ENCODE measurements at places on chromosomes 2 and 18.
A peak's percentile ranks its signal among the peaks of the same experiment; 100 is the strongest.

DNA sequence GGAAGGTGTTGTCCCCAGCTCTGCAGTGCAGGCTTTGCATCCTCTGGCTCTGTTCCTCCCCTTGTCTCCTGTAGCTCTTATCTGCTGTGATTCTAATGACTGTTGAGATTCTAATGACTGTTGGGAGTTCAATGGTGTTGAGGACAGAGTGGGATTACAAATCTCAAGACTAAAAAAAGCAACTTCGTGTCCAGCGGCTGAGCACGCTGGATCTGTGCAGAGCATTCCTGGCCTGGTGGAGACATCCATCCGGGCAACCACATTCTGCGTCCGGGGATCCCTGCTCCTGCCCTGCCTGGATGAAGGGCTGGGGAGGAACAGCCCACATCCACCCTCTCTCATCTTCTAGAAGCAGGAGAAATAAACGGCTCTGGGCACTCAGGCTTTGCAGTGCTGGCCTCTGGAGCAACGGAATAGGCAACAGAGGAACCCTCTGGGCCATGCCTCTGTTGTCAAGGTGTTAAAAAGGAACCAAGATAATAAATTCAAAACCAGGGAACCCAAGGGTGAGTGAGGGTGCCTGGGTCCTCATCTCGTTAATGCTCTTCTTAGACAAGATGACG, 106.7 kb upstream of the ASB18 start:
- no peak for DNase-seq

DNA sequence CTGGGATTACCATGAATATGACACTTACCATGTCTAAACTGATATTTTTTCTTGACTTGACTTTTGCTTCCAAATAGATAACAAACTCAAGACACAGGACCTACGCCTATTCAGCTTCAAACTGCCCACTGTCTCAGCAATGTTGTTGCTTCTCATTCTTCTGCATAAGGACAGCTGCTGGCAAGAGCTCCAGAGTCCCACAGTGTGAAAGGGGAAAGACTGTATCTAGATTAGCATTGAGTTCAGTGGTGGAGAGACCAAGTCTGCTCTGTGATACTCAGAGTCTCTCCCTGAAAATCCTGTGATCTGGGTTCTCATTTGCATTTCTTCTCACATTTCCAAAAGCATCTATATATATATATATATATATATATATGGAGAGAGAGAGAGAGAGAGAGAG, 247.9 kb upstream of the NT5C1B start:
- no peak for DNase-seq

DNA sequence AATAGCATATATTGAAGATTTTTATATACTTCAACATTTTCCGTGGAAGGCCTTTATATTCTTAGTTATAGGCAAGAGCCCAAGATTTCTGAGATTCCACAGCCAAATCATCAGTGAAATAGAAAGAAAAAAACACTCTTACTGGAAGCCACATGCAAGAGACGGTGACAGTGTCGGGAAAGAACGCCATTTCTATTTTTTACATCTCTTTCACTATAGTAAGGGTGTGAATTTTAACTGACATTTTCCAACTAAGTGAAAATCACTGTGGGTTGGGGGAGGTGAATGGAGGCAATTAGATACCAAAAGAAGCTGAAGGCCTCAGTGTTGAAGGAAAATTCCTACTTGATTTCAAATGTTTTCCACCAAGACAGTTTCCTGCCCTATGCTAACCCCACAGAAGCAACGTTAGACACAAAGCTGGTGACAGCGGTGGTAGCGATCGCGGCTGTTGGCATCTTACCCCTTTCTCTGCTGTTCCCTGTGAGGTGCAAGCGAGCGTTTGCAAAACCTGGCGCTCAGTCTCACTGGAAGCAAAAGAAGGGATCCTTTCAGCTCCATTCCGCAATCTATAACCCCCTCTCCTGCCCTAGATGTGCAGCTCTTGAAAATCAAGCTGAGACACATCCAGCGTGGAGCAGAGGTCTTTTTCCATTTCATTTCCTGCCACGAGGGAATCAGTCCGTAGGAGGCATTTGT, 20.0 kb downstream of the ID2 start:
- no peak for DNase-seq

DNA sequence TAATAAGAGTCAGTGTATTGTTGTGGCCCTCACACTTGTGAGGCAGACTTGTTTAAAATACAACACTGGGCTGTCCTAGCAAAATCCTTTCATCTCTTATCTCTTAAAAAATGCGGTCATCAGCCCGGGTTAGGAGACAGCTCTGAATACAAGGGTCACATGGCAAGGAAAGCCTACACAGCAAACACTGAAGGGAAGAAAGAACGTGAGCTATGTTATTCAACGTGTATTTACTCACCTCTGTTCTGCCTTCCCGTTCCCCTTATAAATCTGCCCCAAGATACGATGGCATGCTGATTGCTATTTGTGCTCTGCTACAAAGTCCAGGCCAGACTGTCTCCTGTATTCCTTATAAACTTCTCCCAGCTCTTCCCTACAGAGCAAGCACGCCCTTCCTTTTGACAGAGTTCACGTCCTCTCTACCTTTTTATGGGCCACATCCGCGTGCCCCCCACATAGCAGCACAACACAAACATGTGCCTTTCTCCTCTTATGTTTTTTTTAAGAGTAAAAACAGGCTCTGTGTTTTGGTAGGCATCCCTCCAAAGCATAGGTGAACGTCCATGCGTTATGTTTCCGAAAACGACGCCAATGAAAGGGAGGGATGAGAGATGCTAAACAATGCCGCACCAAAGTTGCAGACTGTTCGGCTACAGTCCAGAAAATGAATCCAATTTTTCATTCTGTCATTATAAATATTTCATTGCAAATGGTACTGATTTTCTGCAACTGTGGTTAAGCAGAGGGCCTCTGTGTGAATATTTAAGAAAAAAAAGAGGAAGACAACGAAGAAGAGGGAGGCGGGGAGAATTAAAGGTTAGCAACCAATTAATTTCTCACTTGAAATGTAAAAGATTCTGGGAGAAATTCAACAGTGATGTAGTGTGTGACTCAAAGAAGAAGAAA, 274.7 kb downstream of the ZNF521 start:
- DNase-seq: no peak

- no peak for DNase-seq
These were observed 184.3 kb downstream of the GULP1 start for GRCh38 chr2:188475945-188476344.

- no peak for DNase-seq
These were observed 31.9 kb upstream of the CWC22 start for GRCh38 chr2:180038997-180039396.

- no peak for DNase-seq
These were observed 396.5 kb upstream of the SALL3 start for GRCh38 chr18:78582898-78583738.

DNA sequence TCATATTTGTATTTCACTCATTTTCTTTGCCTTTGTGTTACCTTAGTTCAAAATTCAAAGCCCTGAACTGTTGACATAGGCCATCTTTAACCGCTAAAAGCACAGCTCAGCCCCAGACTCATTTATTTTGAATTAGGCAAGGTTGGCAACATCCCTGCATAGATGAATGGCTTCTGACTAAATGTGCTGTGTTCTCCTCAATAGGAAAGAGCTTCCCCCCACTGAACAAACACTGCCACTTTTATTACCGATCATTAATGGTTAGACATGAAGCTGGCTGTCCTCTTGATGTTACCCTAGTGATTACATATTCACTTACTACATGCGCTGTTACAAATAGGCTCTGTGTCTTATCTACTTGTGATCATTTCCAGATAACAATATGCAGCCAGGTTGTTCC, 170.7 kb downstream of the ADCYAP1 start:
- DNase-seq: no peak

DNA sequence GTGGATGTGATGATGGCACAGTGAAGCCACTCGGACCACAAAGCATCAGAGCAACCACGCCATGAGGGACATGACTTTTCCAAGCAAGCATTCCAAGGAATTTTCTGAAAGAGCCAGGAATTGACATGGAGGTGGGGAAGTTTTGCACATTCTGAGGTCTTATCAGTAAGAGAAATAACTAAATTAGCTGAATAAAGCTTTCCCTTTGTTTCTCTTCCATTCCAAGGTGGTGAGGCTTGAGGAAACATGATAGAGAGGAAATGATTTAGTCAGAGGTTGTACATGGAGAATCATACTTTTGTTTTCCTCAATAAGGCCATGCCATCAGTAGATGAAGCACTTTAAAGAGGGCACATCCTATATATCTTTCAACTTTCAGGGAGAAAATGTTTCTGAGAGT, 115.7 kb upstream of the MMADHC start:
- peak; percentile 80 for DNase-seq

- peak; percentile 37 for DNase-seq
These were observed 59.0 kb downstream of the E2F6 start for GRCh38 chr2:11406958-11407381.

GRCh38 chr2:221708902-221709301, 136.8 kb upstream of the EPHA4 start:
- no peak for DNase-seq

DNA sequence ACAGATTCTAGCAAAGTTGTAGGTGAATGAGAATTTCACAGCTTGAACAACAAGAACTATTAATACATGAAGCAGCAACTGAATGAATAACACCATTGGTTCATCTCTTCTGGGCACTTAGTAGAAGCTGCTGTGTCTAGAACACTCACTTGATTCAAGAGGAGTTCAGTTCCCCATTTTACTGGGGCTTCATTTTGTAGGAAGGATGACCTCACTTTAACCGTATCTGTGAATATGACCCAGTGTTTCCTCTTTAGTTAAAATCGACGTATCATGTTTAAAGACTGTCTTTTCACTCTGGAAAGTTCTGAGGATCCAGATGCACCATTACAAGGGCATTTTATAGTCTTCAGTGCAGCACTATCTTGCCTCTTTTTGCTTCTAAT, 47.8 kb downstream of the LRRTM1 start:
- DNase-seq: no peak

- DNase-seq: no peak
These were observed 432.1 kb upstream of the DCC start for GRCh38 chr18:51907687-51908597.

- DNase-seq: no peak
These were observed 34.1 kb upstream of the REEP1 start for GRCh38 chr2:86371527-86371926.

DNA sequence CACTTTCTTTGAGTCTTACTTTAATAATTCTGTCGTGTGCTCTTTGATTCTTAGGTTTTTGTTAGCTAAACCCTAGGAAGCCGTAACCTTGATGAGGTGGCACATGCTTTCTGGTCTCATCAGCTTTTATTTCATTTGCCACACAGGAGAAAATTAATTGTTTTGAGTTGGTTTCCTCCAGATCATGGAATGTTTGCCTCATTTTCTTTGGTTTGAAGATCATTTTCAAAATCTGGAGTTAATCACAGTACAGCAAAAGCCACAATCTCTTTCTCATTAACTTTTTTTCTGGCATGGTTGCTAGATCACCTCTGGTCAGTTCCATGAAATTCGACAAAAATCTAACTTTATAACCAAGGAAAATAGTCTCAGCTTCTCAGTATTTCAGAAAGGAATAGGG, 182.9 kb downstream of the MYO1B start:
- no peak for DNase-seq

- DNase-seq: no peak
These were observed 49.9 kb downstream of the RTN4 start for GRCh38 chr2:55000341-55000740.

- peak; percentile 61 for DNase-seq
These were observed 252.2 kb downstream of the KLHL29 start for GRCh38 chr2:23637011-23637778.

DNA sequence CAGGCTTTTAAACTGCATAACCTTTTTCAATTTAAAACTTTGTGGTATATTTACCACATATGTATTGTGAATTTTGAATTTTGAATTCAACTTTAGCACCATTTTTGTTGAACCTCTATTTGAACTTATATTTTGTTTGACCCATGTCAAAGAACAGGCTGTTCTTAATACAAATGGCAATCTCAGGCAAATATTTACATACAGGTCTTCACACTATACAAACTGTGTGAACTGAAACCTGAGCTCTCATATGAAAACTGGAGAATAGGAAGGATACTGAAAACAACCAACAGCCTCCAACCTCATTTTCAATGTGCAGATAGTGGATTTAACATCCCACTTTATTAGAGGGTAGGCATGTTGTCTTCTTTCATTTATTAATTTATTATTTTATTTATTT, 491.8 kb downstream of the KCNJ3 start:
- no peak for DNase-seq

DNA sequence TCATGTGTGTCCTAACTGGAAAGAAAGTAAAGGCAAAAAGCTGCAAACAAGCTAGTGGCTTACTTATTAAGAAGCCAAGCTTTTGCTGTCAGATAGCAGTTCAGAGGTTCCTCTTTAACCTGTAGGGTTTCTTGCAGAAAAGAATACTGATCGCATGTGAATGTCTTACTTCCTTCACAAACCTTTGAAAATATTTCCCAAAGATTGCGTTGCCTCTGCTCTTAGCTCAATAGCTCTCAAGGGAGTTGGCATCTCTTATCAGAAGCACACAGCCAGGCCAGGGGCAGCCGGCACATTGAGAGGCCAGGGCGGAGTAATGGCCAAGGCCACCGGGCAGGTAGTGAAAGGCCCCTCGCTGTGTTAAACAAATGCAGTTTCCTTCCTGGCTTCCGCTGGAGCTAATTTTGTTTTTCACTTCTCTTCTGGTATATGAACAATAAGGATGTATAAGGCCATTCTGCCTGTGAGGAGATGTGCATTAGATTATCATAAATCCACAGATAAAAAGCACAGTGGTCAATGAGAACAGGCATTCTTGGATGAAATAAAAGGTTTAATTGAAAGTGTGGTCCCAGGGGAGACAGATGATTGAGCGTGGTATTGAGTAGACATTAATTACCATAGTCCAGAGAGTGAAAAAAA, 542.4 kb upstream of the NRP2 start:
- peak; percentile 34 for DNase-seq

DNA sequence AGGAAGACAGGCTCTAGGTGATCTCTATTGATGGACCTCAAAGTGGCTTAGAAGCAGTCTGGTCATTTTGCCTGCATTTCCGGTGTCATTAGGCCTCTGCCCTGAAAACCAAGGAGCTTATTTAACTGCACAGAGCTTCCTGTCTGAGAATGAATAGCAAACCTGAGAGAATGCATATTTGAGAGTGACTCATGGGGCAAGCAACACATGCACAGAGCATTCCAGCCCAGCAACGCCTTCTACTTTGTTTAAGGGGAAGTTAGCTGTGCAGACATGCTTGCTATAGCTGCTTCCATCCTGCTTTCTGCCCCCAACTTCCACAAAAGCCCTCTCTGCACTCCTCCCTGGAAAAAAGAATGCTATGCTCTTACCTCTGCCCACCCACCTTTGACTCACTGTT, 232.8 kb downstream of the GRB14 start:
- peak; percentile 81 for DNase-seq

GRCh38 chr2:70962885-70963878, 15.2 kb upstream of the ANKRD53 start:
- no peak for DNase-seq

DNA sequence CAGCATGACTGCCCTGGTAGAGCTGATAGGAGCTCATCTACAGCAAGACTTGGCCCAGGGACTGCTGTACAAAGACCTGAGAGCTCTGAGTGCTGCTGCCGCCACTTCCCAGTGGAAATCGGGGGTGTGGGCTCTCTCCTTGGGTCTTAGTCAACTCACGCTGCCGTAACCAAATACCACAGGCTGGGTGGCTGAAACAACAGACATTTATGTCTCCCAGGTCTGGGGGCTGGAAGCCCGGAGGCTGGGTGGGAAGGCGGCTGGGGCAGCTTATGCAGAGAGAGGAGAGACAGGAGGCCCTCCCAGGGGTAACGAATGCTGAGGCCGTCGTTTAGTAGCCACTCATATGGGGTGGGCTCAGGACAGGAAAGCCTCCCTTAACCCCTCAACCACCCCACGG, 15.4 kb upstream of the MAL start:
- no peak for DNase-seq

- no peak for DNase-seq
These were observed 380.8 kb upstream of the ACVR2A start for GRCh38 chr2:147463881-147464520.

- DNase-seq: no peak
These were observed 258.9 kb upstream of the APCDD1 start for GRCh38 chr18:10195529-10195928.
